ENCODE measurements at places on chromosomes 6 and 20.

- DNase-seq, result no peak
Observed at GRCh38 chr6:168996356-168996625, 257.4 kb downstream of the THBS2 start.

DNA sequence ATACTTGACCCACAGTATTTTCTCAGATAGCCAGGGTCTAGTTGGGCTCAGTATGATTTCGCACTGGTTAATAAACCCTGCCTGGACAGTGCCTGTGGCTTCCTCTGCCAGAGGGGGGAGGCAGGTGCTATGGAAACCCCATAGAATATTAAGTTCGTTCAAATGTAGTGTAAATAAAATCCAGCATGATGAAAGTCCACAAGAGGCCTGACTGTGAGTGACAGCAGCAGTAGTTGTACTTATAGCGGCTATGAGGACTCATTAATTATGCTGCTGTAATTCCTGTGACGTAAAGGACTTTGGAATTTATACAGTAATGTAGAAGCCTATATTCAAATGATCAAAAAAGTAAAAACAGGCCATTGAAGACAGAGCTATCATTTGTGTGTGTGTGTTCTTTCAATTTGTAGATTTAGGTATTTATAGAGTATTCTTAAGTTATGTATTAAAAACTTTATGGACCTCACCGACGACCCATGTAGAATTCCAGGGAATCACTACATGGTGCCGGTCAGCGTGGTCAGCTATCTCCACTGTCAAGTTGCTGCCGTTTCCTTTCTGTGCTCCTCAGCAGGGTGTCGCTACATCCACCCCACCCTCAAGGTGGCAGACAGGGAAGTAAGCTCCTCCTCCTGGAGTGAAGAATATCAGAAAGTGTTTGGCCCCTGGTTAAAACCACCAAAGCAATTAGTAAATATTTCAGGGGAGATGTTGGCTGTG, 10.0 kb downstream of the PYGB start:
- no peak for DNase-seq

- DNase-seq, result no peak
Observed at GRCh38 chr20:64065062-64065973, 2.3 kb downstream of the TCEA2 start.

DNA sequence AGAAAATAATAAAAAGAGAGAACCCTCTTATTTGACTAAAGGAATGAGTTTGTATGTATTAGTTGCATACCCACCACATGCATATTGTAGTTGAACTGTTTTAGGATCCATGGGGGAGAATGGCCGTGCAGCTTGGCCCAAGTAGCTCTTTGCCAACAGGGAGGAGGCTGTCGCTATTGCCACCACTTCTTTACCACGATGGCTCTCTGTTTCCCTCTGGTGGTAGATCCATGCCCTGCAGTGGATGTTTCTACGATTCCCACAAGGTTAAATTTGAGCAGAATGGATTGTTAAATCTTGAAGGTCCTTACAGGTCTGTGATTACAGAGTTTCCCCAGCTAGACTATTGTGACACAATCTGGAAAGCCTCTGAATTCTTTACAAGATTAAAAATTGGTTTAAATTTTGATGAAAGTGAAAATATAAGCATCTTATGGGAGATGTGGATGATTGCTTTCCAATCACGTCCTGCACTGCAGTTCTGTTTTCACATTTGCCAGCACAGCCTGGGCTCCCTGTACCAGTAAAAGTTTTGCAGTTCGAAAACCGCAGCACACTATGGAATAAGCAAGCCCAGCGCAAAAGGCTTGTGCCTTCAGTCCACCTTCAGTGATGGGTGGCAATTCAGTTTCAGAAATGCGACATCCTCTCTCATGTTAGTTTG, 34.4 kb upstream of the FNDC1 start:
- peak; percentile 55 for DNase-seq

DNA sequence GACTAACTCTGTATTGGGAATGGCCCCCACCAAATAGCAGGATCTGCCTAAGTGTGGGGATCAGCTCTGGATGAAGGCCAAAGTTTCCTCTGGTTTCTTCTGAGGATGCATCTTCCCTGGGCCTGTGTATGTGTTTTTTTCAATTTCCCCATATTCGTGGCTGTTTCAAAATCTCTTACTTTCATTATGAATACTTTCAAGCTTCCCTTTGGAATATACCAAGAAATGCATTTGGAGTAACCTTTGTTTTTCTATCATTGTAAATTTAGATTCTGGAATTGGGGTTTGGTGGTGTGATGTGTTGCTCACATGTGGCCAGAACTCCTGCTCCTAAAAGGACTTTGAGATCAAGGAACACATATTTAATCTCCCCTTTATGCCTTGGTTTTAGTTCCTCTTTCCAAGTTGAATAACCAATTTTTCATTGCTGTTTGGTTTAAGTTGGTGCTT, 8.4 kb downstream of the ENTPD6 start:
- no peak for DNase-seq

- no peak for DNase-seq
Observed at GRCh38 chr20:6705106-6705766, 62.2 kb upstream of the BMP2 start.

- no peak for DNase-seq
Observed at GRCh38 chr6:136550045-136550329, 235 bp downstream of the MAP7 start.

Data from activated CD4-positive, CD25-positive, alpha-beta regulatory T cell (primary cell).